ENCODE measurements at places on chromosomes 13 and 19.

DNA sequence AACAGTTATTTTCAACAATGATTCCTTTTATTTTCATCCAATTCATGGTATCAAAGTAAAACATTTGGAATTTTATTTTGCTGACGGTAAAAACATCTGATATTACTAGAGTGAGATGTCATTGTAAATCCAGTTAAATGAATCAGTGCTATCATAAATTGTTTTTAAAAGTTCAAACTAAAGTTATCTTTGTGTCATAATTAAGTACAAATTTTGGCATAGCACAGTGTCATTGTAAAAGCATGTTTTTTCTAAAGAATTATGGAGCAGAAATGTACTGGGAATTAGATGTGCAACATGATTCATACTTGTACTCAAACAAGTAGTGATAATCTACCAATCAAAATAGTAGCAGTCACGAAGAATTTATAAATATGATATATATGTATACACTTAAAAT lies 92.8 kb downstream of the FAM216B start:
- no peak for DNase-seq

DNA sequence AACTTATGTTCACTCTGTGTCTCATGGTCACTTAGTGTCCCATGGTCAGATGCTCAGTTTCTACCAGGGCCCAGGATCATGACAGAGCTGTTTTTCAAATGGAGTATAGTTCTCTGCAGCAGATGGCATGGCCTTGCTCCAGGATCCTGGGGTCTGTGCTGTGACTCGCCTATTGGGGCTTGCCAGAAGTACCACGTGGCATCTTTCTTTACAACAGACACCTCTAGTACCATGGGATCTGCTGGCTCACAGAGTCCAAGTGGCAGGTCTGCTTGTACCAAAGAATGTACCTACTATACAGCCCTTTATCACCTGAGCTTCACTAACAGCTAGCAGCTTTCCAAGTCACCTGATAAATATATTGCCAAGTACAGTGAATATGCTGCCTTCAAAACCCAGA lies 6.0 kb upstream of the RNF6 start:
- no peak for DNase-seq

DNA sequence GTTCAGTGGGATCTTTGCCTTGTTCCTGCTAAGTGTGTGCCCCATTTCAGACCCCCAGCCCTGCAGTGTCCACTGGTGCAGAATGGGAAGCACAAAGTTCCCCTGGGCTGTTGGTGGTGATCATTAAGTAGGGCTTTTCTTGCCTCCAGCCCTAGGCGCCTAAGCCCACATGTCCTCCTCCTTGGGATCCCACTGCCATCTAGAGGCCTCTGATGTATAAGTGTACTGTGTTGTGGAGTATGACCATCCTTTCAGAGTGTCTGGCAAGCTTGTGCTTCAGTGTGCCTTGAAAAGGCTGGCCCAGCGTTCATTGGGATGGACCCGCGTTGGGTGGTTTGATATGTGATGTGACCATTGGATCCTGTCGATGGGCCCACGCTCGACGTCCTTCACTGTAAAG lies 71.2 kb downstream of the WASF3 start:
- DNase-seq, result no peak

GRCh38 chr13:39362652-39363381 lies 240.2 kb downstream of the LHFPL6 start:
- no peak for DNase-seq

DNA sequence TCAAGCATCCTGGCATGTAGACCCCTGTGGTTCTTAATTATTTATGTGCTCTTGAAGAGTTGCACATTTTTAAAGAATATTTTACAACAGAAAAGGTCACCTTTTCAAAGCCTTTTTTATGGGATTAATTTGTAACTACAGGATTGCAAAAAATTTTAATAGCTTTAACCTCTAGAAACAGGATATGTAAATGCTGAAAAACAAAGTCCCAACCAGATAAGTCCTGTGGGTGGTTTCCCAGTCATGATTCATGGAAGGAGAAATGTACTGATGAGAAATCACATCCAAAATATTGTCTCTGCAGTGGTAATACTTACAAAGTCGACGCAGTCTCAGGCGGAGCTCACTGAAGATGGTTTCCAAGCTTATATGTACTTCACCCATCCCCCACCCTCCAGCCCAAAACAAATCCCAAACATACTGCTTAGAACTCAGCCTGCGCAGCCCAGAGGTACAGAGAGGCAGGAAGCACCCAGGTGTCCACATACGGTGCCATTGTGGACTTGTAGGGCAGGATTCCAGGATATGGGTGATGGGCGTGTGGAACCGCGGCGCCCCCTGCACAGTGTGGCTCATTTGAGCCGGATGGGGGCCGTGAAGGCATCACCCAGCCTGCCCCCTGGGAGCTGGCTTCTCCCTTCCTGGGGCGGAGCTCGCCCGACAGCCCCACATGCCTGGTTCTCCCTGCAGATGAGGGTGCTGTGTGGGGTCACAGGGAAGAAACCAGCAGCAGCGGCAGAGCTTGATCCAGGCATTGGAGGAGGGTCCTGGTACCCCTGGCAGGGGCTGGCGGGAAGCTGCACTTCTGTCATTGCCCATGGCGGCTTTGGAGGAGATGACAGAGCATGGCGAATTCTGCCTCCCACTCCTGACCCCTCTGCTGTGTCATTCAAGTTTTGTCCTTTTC lies 101.2 kb downstream of the ATP11A start:
- no peak for DNase-seq

Data from stimulated activated CD4-positive, alpha-beta T cell treated with anti-CD3 and anti-CD28 coated beads, Interleukin-1b, Interleukin-23, amount 100 ng/mL, for 1 hour (primary cell).